Activated CD4-positive, alpha-beta memory T cell treated with anti-CD3 and anti-CD28 coated beads for 36 hours (primary cell): ENCODE measurements at places on chromosomes 11 and 22.

- DNase-seq = no peak
Observed at GRCh38 chr11:95831198-95831883, 41.0 kb downstream of the CEP57 start.

GRCh38 chr11:73257342-73258103 lies 14.6 kb upstream of the P2RY6 start:
- DNase-seq = no peak

GRCh38 chr22:37383341-37383740 lies 43.9 kb downstream of the ELFN2 start:
- DNase-seq = no peak

DNA sequence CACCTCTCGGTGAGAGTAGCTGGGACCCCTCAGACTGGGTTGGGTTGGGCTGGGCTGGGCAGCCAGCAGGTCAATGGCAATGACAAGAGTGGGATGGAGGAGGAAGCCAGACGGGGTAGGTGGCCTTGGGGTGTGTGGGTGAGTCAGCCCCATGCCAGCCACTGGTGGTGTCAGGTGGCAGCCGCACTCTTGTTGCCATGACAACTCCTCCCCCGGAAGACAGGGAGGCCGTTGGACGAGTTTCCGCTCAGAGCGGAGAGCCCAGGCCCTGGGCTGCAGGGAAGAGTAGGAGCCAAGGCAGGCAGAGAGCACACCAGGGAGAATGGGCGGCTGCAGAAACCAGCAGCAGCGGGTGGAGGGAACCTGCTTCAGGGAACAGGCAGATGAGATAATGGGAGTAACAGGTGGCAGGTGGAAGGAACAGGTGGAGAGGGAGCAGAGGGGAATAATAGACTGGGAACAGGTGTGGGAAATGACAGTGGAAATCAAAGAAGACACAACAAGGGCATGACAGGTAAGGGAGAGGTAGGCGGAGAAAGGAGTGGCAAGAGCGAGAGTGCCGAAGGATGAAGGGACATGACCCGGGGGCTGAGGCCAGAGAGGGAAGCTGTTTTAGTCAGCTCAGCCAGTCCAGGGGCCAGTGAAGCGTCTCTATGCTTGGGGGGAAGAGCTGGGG lies 8.7 kb downstream of the SPTBN2 start:
- peak; percentile 77 for DNase-seq

- DNase-seq = no peak
Observed at GRCh38 chr11:94923004-94923334, 50.4 kb downstream of the CWC15 start.

DNA sequence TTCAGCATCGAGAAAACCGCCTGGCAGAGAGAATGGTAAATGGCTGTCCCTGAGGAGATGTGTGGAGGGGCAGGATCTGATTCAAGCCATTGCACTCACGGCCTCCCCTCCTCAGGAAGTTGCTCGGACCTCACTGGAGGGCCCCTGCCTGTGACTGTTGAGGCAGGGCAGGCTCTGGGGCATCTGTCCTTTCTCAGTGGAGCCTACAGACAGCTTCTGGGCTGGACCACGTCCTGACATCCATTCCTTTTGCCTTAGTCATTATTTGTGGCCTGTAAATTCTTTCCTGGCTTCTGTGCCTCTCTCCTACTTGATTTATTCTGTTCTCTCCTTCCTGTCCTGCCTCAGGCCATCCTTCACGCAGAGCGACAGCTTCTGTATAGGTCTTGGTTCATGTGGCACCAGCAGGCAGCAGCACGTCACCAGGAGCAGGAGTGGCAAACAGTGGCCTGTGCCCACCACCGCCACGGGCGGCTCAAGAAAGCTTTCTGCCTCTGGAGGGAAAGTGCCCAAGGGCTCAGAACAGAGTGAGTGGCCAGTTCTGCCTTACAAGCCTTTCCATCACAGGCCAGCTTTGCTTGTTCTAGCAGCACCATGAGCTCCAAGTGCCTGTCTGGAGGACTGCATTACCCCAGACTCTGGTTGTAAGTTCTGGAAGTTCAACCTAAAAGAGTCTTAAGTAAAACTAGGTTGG lies 59.6 kb downstream of the PISD start:
- no peak for DNase-seq

DNA sequence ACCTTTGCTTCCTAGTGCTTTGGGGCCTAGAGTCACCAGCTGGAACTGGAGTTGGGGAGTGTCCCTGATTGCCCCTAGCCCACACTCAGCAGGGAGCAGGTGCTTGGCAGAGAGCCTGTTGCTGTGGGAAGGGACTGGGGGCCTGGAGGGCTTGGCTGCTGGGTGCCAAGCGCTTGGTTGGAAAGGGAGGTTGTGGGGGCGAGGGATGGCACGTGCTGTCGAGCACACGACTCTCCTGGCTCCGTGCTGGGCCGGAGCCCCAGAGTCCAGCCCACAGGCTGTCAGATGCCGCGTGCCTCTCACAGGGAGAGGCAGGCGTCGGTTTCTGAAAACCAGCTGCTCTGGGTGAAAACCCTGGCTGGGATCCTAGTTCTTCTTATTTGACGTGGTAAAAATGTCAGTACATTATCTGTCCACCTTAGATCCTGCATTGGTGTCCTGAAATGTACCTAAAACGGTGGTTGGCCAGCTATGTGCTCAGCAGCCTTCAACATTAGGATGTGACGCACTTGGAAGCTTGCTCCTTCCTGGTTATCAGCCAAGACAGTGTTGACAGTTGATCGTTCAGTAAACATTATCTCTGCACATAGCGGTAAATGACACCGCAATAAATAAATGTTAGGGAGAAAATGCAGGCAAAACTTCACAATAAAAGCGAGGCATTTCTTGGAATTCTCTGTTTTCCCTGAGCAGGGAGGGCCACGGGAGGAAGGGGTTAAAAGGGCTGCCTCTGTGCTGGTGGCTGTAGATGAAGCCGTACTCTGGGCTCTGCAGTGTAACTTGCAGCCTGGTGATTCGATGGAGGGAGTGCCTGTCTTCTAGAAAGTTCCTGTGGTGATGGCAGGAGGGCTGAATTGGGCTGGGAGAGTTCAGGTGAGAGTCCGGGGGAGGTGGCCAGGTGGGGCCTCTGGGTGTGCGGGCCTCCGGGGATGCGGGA lies 29.2 kb downstream of the GRAMD4 start:
- DNase-seq = no peak

- peak; percentile 54 for DNase-seq
Observed at GRCh38 chr11:45872651-45873356, 12.6 kb upstream of the MAPK8IP1 start.

DNA sequence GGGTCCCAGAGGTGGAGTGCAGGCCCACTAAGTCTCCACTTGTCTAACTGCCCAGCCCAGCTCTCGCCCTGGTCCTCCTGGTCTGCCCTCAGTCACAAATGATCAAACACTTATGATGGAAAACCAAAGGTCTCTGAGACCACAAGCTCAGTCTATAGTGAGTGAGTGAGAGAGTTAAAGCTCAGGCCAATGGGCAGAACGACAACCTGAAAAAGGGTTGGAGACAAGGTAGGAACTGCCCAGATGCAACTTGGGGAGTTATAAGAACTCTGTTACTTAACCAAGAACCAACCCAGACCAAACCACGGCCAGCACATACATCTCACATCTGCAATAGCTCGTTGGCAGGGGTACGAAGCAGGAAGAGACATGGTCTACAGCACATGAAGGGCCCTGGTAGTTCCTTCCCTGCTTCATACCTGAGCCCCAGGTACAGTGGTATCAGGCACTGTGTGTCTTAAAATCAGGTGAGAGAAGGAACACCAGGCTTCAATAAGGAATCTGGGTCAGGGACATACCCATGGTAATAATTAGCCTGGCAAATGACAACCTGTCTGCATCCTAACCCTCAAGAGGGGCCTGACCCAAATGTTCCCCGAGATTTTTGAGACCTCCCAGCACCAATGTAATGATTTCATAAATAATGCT lies 35.7 kb downstream of the SERPIND1 start:
- no peak for DNase-seq

GRCh38 chr22:25007444-25008106 lies 55.1 kb downstream of the KIAA1671 start:
- DNase-seq = no peak

DNA sequence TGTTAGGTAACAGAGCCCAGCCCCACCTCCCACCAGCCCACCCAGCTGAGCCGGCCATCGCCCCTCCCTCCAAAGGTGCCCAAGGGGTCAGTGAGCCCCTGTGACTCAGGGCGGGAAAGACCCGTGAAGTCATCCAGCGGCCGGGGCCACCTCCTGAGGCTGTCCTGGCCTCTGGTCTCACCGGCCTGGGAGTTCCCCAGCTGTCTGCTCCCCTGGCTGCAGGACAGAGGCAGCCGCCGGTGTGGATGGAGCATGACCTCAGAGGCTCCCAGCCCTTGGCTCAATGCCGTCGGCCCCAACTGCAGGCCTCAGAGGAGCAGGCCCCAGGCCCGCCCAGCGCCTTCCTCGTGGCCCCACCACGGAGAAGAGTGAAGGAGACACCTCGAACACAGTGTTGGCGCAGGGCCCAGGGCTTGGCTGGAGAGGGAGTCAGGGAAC lies 28.7 kb downstream of the RPL3 start:
- no peak for DNase-seq

DNA sequence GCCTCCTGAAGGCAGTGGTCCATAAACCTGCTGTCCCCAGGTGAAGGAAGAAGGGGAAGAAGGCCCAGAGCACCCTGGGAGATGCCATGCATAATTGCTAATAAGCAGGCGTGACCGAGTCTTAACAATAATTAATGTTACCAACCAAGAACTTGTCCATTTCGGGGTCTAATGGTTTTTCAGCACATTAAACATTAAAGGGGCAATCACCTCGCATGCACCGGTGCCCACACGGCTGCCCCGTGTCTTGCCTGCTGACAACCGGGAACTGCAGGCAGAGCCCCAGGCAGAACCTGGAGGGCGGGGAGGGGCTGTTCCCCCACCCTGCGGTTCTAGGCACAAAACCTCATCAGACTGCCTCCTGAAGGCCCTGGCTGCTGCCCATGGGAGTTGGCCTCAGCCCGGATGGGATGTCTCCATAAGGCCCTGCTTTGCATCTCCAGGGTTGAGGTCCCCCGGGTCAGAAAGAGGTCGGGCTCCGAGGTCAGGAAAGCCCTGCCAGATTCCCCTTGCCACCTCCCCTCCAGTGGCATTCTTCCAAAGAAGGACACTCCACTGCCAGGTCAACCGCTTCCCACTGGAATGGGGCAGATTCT lies 169.0 kb downstream of the BUD13 start:
- DNase-seq = no peak
